ENCODE measurements at places on chromosomes 5 and 9.

- DNase-seq: no peak
Measured at GRCh38 chr5:68377733-68378132, 162.2 kb downstream of the PIK3R1 start.

GRCh38 chr9:129524582-129525270 is 96.2 kb downstream of the C9orf50 start:
- DNase-seq: no peak

GRCh38 chr5:69248019-69248418 is 13.3 kb downstream of the CDK7 start:
- DNase-seq: no peak

DNA sequence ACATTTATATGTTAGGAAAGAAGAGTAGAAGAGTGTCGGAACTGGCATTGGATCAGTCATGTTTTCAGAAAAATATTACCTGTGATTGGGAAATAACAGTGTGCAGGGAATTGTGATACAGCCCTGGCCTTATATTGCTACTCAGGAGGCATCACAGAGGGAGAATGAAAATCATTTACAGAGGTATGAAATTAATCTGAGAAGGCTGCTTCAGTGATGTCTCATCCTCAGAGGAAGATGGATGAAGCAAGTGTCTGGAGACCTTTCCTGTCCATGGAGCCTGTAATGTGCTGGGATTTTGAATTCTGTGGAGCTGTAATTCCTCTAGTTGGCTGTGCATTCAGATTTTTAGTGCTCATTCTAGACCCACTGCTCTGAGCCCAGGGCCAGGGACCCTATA is 3.8 kb downstream of the ACTBL2 start:
- DNase-seq: no peak

DNA sequence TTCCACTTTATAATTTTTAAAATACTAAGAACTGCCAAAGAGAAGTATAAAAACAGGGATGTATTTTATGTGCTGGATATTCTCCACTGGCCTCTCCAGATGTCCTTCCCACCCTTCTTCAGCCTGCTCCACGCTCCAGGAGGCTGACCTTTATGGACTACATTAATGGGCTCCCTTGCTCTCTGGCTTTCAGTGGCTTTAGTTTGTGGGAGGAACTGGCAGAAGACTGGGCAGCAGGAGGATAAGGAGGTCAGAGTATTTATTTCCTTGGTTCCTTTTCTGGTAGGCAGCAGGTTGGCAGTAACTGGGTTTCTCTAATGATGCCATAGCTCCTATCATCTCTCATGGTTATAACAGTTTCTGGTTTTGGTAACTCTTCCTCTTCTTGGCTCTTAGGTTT is 133.9 kb downstream of the PAM start:
- DNase-seq: no peak

DNA sequence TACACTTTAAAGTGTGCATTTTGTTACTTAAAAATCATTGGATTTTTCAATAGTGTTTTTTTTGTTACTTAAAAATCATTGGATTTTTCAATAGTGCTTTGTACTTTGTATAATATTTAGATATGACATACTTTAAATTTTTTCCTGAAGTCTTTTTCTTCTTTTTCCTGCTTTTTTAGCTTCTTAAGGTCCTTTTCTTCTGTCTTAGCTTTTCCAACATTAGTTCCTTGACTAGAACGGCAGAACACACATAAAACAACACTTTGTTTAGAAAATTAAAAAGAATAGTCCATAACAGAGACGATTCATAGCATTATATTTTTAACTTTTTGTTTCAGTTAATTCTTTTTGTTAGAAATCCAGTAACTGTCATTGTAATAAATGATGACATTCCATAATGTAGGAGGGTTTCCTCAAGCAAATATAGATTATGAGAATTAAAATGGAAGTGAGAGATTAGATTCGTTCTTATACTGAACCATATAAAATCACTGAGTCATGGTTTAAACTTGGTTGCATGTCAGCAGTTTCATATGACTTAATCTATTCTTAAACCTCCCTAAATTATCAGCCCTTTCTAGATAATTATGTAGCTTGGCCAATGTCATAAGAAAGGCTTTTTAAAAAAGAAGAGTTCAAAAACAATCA is 45.3 kb upstream of the RICTOR start:
- no peak for DNase-seq

DNA sequence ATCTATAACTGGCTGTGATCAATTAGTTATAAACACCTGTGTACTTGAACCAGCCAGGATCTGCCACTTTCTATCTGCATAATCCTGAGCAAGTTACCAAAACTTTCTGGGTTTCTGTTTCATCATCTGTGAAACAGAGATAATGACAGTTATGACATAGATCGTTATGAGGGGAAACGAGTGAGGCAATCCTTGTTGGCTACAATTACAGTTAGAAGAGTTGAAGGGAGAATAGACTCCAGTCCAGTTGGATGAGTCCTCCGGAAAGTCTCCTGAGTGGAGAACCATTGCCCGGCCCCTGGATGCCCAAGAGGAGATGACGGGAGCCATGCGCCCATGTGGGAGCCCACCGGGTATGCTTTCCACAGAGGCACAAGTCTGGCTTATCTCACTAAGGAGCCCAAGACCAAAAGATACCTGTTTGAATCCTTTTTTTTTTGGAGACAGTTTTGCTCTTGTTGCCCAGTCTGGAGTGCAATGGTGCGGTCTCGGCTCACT is 4.5 kb downstream of the PDE6A start:
- DNase-seq: no peak

DNA sequence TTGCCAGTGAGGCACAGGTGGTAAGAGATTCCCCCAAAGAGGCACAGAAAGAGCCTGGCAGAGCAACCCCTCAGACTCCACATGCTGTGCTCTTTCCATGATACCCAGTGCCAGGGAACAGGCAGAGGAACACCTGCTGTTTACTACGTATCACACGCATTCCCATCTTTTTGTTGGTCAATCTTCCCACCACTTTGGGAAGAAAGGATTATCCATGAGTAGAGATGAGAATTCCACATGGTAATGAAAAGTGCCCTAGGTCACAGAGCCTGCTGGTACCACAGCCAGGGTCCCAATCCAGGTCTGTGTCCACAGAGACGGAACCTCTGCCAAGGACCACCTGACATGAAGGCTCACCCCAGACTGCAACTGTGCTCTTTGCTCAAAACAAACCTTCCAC is 86.6 kb downstream of the LHFPL2 start:
- no peak for DNase-seq

DNA sequence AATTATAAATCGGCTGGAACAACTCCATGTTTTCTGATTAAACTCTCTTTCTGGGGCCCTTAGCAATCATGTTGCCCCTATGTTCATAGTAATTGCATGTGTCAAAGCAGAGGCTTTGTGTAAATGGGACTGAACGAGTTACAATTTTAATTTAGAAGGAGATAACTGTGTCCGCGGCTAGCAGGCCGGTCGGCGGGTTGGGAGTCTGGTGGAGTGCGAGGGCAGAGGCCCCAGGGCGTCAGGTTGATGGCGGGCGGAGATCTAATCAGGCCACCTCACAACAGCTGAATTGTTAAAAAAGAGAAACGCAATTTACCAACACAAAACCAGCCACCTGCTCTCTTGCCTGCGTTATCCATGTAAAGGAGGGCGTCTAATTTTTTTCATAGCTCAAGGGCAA is 134.9 kb upstream of the LPCAT1 start:
- DNase-seq: no peak

GRCh38 chr5:134528556-134528955 is 3.1 kb downstream of the JADE2 start:
- DNase-seq: no peak

DNA sequence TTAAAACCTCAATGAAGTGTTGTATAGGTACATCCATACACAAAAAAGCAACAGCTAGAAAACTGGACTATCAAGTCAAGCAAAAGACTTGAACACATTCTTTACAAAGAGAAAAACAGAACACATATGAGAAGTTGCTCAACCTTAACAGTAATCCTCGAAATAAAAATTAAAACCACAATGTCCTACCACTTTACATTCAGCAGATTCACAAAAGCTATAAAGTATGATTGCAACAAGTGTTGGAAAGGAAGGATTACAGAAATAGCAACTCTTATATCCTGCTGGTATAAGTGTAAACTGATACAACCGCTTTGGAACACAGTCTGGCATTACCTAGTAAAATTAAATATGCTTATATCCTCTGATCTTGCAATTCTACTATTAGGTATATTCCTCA is 28.5 kb upstream of the GOLGA1 start:
- DNase-seq: no peak

- no peak for DNase-seq
Measured at GRCh38 chr9:33151007-33151557, 16.1 kb downstream of the B4GALT1 start.

GRCh38 chr9:127494304-127494702 is 43.0 kb downstream of the LRSAM1 start:
- no peak for DNase-seq

DNA sequence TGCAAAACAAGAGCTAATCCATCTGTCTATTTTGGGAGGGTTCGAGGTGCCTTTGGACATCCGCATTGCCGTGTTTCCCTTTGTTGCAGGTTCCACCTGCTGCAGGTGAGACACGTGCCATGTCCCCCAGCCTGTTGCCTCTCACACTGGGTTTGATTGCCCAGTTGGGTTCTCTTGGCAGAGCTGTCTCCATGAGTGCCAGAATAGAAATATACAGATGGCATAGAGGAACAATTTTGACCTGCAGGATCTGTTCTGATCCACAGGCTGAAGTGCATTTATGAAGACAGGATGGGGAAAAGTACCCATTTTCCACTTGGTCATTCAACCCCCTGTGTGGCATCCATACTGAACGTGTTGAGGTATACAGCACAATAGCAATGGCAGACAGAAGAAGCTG is 178.1 kb downstream of the SGCD start:
- DNase-seq: no peak

GRCh38 chr9:104104360-104104759 is 10.3 kb downstream of the SMC2 start:
- no peak for DNase-seq

GRCh38 chr9:129247285-129248153 is 69.5 kb upstream of the IER5L start:
- no peak for DNase-seq

DNA sequence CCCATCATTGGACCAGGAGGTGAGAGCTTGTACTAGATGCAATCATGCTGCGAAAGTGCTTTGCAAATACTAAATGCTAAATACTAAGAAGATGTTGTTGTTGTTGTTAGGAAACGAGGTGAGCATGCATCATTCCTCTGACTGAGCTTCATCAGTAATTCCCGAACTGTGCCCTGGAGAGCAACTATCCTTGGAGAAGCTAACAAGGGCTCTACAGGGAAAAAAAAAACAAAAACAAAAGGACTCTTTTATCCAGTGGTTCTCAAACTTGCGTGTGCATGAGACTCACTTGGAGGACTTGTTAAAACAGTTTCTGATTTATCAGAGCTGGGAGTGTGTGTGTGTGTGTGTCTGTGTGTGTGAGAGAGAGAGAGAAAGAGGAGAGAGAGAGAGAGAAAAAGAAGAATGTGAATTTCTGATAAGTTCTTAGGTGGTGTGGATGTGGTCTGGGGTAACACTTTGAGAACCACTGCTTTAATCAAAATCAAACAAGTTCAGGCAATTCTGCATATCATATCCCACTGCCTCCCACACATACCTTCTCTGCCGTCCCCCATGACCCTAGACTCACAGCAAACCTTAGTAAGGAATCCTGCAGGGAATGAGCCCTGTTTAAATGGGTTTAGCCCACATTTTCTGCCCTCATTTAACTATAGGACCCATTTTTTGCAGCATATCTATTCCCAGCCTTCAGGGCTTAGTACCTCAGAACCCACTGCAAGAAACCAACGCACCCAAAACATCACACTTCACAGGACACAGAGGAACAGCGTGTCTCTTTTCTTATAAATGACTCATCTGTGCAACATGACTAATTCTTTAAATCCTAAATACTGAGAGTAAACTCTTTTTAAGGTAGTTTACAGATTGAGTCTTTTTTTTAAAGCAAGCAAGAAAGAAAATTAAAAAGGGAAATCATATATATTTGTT is 48.9 kb downstream of the PDE6A start:
- DNase-seq: no peak

- DNase-seq: no peak
Measured at GRCh38 chr5:26245321-26245720, 793.1 kb downstream of the CDH9 start.

GRCh38 chr5:14184082-14184481 is 40.9 kb downstream of the TRIO start:
- DNase-seq: no peak

- no peak for DNase-seq
Measured at GRCh38 chr9:74729136-74729695, 158.5 kb downstream of the TRPM6 start.

GRCh38 chr9:73137286-73137899 is 14.3 kb upstream of the ANXA1 start:
- no peak for DNase-seq

GRCh38 chr9:1050125-1050895 is at the start of gene DMRT2:
Gene DMRT2 (plus strand): TSS chr9:1050357. CDS start chr9:1051614, 1,257 bp downstream.
- DNase-seq: peak; percentile 17

GRCh38 chr9:136075881-136076678 is 19.0 kb downstream of the NACC2 start:
- DNase-seq: no peak

DNA sequence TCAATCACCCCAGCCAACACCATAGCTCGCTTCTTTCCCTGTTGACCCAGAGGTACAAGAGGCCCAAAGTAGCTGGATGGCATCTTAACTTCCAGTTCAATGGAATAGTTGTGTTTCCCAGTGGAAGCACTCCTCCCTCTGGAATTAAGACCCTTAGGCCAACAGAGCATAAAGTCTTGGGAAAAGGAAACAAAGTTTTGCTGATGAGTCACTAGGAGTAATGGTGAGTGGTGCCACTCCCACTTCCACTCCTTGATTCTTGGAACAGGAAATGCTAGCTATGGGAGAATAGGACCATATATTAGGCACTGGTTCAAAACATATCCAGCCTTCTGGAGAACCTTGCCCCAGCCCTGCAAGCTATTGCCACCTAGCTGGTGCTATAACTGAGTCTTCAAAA is 44.7 kb upstream of the LMX1B start:
- no peak for DNase-seq

DNA sequence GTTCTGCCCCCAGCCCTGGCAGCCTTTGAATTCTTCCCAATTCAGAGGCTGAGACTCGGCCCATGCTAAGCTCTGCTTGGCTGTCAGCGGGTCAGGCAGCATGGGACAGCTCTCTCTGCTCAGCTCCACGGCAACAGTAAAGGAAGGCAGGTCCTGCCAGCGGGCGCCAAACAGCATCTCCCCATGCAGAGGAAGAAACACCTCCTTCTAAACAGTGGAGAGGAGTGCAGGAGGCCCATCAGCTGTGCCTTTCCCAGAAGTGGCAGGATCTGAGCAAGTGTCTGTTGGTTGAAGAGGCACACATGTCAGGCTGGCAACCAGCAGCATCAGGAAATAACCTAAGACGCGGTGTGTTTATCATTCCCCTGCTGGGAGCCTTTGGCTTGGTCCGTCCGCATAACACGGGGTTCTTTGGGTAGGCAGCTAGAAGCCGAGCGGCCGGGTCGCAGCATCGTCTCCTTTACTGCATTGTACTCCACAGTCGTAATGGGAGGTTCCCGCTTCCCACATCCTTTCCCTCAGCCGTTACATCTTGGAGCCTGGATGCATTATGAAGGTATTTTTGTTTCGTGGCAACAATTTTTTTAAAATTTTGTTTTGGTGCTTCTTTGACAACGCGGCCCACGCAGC is 42.7 kb upstream of the NCS1 start:
- DNase-seq: peak; percentile 24

Data from stimulated activated CD4-positive, alpha-beta T cell treated with anti-CD3 and anti-CD28 coated beads, Interleukin-4, amount 100 ng/mL, for 24 hours (primary cell).